ENCODE measurements at places on chromosomes 4 and X. TPM values are rescaled to one million over a fixed set of nuclear protein-coding genes. Genes with fewer than 3 reads are reported as not detected.

The GK gene
- total RNA-seq: 15.1 TPM

The CENPE gene
- 15.5 TPM for total RNA-seq

The DTHD1 gene
- total RNA-seq: not detected

The SHOX gene
- total RNA-seq: not detected

The TMEM271 gene
- not detected for total RNA-seq

The MAGEA8 gene
- total RNA-seq: not detected

The NDP gene
- not detected for total RNA-seq

The RAB33A gene
- total RNA-seq: 1.3 TPM

The PPEF2 gene
- total RNA-seq: not detected

The TRAPPC11 gene
- total RNA-seq: 59.9 TPM

The SPANXN4 gene
- not detected for total RNA-seq

The ARX gene
- total RNA-seq: not detected

The NKX6-1 gene
- under 0.01 TPM for total RNA-seq

The FGA gene
- total RNA-seq: not detected

The VEGFC gene
- total RNA-seq: 77.3 TPM

The EGFL6 gene
- total RNA-seq: 0.32 TPM

The FAT1 gene
- 454 TPM for total RNA-seq

The AWAT2 gene
- not detected for total RNA-seq

The ARHGAP4 gene
- total RNA-seq: 5.2 TPM

The SULT1B1 gene
- under 0.01 TPM for total RNA-seq

The GJB1 gene
- total RNA-seq: not detected

The CT45A5 gene
- not detected for total RNA-seq

The PDGFRA gene
- 208 TPM for total RNA-seq

The SHROOM2 gene
- total RNA-seq: 5.8 TPM

The NLGN4X gene
- 0.86 TPM for total RNA-seq

The NAA15 gene
- total RNA-seq: 37.0 TPM

The SPOCK3 gene
- not detected for total RNA-seq

The LIMCH1 gene
- 8.4 TPM for total RNA-seq

The MRPL1 gene
- 42.3 TPM for total RNA-seq

The SETD7 gene
- total RNA-seq: 107 TPM

The SHISA3 gene
- not detected for total RNA-seq

The TAB3 gene
- 11.3 TPM for total RNA-seq

The DCAF12L1 gene
- total RNA-seq: not detected

The REELD1 gene
- total RNA-seq: not detected

The SPANXD gene
- 0.43 TPM for total RNA-seq

The SPANXN1 gene
- total RNA-seq: not detected

The MAGED4 gene
- 34.5 TPM for total RNA-seq

The SHROOM4 gene
- 0.43 TPM for total RNA-seq

The EMD gene
- total RNA-seq: 34.5 TPM

The DCAF16 gene
- total RNA-seq: 21.2 TPM

The DIPK2B gene
- not detected for total RNA-seq

The PIN4 gene
- total RNA-seq: 6.9 TPM

The SRPX2 gene
- 44.1 TPM for total RNA-seq

The MAGED4B gene
- total RNA-seq: 18.6 TPM

The CFAP47 gene
- not detected for total RNA-seq

The CENPVL3 gene
- not detected for total RNA-seq

The SMR3B gene
- total RNA-seq: not detected

The CCNA2 gene
- 54.0 TPM for total RNA-seq

The TCP11X2 gene
- total RNA-seq: not detected

The IL1RAPL1 gene
- total RNA-seq: 1.3 TPM

The NLGN3 gene
- total RNA-seq: 0.43 TPM

The LAMP2 gene
- total RNA-seq: 153 TPM

All from fibroblast of villous mesenchyme (primary cell).